ENCODE measurements at places on chromosomes 5 and 9.

DNA sequence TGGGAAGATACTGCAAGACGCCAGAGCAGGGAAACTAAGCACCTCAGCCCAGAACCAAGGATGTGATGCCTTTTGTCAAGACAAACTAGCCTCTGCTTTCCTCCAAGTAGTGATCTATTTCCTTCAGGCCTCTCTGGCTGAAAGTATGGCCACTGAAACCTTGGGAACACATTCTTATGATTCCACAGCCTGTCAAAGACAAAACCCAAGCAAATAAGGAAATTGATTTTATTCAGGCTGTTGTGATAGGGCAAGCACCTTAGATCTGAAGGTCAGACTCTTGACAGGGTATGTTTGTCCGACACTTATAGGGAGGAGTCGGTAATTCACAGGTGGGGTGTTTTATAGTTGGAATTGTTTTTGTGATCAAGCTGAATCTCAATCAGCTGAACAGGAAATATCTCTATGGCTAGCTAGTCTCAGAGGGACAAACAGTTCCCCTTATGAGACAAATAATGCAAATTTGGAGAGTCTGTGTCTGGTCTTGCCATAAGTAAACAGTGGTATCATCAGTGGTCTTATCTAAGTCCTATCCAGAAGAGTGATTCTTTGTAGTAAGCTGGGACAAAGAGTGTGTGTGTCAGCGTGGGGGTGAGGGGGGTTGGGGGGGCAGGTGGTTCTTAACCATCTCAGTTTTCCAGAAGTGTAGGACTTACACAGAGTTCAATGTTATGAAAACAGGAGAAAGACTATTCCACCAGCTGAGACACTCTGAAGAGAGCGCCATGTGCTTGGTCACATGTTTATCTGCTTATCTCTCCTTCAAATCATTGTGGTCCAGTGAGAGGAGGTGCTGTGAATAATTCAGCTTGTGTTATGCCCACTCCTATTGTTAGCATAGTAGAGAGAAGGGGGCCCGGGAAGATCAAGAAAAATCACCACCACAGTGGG lies 6.7 kb upstream of the ZCCHC10 start:
- no peak for DNase-seq

GRCh38 chr5:102809033-102809432 lies 53.9 kb downstream of the PAM start:
- no peak for DNase-seq

GRCh38 chr9:22026696-22027095 lies 17.6 kb upstream of the CDKN2B start:
- DNase-seq = no peak

- DNase-seq = no peak
Observed at GRCh38 chr9:35933550-35934067, 24.3 kb downstream of the SPAAR start.

GRCh38 chr9:116986015-116986414 lies 298.9 kb downstream of the TRIM32 start:
- no peak for DNase-seq

DNA sequence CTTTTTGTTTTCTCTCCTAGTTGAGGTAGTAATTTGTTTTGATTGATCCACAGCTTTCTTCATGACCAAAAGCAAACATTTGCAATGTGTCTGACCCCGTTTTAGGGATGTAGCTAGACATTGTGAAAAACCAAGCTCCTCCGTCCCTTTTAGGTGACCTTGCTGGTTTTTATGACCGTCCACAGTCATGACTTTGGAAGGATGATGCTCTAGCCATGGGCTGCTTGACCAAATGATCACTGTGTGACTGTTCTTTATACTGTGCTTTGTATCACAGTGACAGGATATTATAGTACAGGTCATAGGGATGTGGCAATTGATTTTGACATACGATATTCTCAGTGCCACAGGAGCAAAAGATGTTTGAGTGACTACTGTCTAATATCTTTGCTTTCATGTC lies 54.4 kb downstream of the KCNN2 start:
- DNase-seq = no peak

- DNase-seq = no peak
Observed at GRCh38 chr5:52798938-52799337, 11.2 kb downstream of the ITGA1 start.

DNA sequence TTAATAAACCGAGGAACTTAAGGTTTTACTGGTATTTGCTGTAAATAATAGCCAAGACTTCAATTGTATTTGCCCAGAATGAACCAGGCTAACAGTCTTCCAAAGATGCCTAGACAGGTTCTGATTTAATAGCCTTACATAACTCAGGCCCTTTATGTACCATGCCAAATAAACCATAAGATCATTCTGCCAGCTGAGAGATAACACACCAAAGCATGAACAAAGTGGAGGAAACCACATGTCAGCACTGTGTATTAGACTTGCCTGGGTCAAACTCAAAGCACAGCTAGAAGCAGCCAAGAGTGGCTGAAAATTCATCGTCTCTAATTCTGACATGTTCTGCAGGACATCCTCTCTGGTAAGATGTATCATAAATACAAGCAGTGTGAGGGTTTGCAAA lies 319.3 kb upstream of the ZNF608 start:
- no peak for DNase-seq

DNA sequence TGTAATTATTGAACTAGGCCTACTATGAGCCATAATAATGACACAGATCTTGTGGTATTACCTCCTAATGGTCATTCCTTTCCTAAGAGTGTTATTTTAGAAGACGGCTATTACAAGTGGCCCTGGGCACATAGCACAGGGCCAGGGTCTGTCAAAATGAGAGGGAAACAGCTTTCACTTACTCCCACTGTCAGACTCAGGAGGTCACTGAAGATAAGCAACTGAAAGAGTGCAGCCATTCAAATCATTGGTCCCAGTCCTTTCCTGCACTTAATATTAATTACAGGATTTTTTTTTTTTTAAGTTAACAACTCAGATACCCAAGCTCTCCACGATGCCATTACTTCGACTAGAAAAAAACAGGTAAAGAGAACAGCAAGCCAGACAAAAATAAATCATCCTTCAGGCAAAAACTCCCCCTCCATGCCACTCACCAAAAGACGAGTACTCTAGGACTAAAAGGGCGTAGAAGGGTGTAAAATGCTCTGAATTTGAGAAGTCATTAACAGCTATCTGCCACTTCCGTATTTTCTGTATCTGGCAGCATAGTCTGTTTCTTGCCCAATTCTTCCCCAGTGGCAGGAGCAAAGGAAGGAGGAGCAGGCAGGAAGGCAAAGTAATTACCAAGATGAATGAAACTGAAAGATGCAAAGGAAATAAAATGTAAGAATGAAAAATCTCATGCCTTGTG lies 87.4 kb downstream of the ZNF608 start:
- DNase-seq = no peak

DNA sequence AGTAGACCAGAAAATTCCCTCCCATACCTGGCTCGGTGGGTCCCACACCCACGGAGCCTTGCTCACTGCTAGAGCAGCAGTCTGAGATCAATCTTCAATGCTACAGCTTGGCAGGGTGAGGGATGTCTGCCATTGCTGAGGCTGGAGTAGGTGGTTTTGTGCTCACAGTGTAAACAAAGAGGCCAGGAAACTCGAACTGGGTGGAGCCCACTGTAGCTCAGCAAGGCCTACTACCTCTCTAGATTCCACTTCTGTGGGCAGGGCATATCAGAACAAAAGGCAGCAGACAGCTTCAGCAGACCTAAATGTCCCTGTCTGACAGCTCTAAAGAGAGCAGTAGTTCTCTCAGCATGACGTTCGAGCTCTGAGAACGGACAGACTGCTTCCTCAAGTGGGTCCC lies 5.6 kb upstream of the GZMA start:
- no peak for DNase-seq

All from cortex of kidney (tissue), 1 donor.